ENCODE measurements at places on chromosomes 11 and 22.

- DNase-seq = no peak
Measured at GRCh38 chr11:7591107-7591894, 77.5 kb downstream of the PPFIBP2 start.

- no peak for DNase-seq
Measured at GRCh38 chr11:116334596-116334995, 438.2 kb downstream of the BUD13 start.

- DNase-seq = no peak
Measured at GRCh38 chr22:50272044-50272802, 2.0 kb upstream of the MAPK11 start.

DNA sequence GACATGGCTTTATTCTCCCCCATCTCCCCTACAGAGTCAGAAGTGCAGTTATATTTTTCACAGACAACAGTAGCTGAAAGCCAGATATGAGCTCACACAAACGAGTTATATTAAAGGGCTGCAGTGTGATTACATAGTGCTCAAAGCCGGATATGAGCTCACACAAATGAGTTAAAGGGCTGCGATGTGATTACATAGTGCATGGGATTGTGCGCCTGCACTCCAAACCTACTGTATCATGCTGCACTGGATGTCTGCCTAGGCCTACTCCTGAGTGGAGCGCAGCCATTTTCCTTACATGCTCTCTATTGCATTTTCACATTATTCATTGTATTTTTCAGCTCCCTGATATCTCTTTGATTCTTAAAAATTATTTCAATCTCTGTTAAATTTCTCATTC is 414.6 kb upstream of the LARGE1 start:
- no peak for DNase-seq

- no peak for DNase-seq
Measured at GRCh38 chr22:35615156-35615555, 2.0 kb downstream of the MB start.

DNA sequence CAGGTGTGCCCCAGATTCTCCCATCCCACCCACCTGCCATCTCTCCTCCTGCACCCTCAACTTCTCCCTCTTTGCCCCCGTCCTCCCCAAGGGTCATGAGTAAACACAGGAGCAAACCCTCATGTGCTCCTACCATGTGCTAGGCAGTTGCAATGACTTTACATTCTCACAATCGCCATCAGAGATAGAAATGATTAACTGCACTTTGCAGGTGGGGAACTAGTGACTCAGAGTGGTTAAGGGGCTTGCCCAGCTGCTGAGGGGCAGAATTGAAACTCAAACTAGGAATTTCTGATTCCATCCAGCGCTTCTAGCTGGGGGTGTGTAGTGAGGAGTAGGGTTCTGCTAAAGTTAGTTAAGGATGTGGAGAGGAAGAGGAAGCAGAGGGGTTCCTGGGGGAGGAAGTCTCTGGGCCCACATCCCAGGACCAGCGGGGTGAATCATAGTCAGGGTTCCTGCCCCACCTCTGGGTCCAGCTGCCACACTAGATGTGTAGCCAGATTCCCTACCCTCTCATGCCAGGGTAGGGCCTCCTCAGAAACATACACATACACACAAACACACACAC is 16.0 kb upstream of the PRG2 start:
- no peak for DNase-seq

GRCh38 chr22:25364736-25365241 is 145.3 kb downstream of the CRYBB2 start:
- DNase-seq = no peak

- no peak for DNase-seq
Measured at GRCh38 chr11:78076733-78077403, 2.8 kb downstream of the NDUFC2 start.

DNA sequence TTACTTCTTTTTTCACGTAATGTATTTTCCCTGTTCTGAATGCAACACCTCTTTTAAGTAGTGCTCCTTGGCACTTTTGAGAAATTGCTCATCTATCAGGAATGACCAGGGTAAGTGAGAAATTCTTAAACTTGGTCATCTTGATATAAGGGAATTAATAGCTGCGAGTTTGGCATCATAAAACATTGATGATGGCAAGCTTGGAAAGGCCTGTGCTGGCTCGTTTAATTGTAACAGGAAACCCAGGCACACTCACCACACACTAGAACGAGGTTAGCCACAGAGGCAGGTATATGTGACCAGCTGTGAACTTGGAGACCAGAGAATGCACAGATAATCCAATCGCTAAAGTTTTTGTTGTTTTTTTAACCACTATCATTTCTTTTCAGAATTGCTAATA is 24.3 kb downstream of the FAM118A start:
- no peak for DNase-seq

DNA sequence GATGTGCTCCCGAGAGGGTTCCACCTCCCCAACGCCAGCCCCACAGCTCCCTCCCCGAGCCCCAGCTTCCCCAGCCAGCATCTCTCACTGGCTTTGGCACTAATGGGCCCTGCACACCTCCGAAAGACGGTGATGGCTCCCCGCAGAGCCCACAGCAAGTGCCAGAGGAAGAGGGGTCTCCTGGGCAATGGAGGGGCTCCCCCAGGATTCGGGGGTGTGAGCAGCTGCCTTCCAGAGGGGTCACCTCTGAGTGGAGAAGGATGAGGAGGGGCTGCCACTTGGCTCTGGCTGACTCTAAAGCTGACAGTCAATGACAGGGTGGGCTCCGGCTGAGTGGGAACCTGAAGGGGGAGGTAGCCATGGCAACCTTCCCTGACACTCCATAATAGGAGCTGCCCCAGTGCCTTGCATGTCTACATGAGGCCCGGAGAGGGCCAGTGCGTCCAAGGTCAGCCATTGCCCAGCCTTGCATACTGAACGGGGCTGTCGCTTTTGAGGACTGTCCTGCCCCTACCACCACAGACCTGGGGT is 98.6 kb upstream of the SYT13 start:
- DNase-seq = no peak

DNA sequence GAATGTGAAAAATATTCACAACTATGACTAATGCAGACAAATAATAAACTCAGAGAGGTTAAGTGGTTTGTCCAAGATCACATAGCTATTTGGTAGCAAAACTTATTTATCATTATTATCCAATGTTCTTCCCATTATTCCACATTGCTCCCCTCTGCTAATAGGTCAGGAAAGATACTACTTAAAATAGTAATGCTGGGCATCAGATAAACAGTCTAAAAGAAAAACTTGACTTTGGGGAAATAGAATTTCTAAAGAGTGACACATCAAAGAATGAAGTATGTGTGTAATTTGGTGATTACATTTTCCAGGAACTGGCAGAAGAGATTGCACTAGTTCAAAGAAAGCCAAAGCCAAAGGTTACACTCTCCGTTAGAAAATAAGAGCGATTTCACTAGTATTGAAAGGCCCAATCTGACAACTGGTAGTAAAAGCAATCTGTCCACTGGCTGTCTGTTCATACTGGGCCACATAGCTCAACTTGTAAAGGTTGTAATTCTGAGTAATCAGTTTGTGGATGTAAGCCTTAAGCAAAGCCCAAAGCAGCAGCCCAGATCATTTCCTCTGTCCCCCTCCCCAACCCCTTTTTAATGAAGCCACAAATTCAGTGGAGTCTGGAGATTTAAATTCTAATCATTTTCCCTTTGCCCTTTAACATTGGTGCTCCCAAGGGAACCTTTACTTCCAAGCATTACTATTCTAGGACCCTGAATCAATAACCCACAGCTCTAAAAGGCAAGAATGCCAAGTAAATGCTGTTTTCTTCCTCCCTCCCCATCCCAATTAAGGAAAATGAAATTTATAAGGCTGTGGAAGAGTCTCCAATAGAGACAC is 283.5 kb downstream of the TTC28 start:
- DNase-seq = no peak

DNA sequence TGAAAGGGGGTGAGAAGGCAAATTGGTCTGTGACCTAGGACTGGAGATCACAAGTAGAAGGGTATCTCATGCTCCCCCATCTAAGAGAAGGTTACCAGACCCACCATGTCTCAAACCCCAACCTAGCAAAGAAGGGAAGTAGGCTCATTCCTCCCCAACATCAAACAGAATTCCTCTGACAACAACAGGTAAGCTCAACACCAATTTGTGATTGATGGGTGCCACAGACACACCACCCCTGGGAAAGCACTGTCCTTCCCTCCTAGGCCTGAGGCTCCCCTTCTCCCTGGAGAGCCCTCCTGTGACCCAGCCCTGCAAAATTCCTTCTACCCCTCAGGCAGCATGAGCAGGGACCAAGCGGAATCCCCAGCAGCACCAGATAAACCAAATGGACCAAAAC is 154.3 kb downstream of the BUD13 start:
- no peak for DNase-seq

- no peak for DNase-seq
Measured at GRCh38 chr11:88310246-88310645, 27.3 kb downstream of the CTSC start.

GRCh38 chr11:66281776-66282467 is 3.9 kb downstream of the CNIH2 start:
- DNase-seq = no peak

- DNase-seq = no peak
Measured at GRCh38 chr11:126628790-126629621, 273.5 kb downstream of the ST3GAL4 start.

GRCh38 chr11:106156290-106156937 is 79.0 kb downstream of the AASDHPPT start:
- no peak for DNase-seq

GRCh38 chr22:32336121-32336603 is 21.5 kb upstream of the RFPL3 start:
- no peak for DNase-seq

DNA sequence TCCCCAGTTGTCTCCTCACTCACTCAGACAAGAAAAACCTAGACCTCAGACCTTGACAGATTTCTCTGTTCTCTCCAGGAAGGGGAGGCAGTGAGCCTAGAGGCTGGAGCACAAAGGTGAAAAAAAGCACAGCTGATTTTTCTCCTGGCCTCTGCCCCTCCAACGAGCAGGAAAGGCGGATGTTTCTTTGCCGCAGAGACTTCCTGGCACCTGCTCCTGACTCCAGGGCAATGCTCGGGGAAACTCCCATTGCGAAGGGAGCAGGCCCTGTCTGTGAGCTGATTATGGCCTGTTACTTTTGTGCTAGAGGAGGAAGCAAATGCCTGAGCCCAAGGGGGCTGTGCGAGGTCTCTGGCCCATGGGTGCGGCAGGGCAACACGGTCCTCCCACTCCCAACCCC is 25.4 kb downstream of the MS4A10 start:
- no peak for DNase-seq

- no peak for DNase-seq
Measured at GRCh38 chr11:61150706-61151544, 10.3 kb downstream of the VPS37C start.

- DNase-seq = no peak
Measured at GRCh38 chr11:105857728-105858127, 164.3 kb downstream of the MSANTD4 start.

GRCh38 chr11:23974051-23974450 is 522.8 kb upstream of the LUZP2 start:
- DNase-seq = no peak

- no peak for DNase-seq
Measured at GRCh38 chr22:49010901-49011300, 816.8 kb downstream of the BRD1 start.

GRCh38 chr11:70306586-70307033 is 36.1 kb downstream of the PPFIA1 start:
- no peak for DNase-seq

DNA sequence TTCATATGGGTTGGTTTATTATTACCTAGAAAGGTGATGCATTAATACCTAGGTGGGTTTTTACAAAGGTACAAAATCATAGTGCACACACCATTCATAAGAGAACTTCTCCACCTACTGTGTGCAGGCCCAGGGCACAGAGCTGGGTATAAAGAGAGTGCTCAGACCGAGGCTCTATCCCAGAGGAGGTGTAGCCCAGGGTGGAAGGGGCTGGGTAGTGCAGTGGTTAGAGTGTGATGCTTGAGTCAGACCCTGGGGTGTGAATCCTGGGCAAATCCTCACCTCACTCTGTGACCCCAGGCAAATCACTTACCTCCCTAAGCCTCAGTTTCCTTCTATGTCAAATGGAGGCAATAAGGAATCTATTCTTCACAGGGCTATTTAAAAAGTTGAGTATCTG is 32.2 kb downstream of the PARVG start:
- DNase-seq = no peak

DNA sequence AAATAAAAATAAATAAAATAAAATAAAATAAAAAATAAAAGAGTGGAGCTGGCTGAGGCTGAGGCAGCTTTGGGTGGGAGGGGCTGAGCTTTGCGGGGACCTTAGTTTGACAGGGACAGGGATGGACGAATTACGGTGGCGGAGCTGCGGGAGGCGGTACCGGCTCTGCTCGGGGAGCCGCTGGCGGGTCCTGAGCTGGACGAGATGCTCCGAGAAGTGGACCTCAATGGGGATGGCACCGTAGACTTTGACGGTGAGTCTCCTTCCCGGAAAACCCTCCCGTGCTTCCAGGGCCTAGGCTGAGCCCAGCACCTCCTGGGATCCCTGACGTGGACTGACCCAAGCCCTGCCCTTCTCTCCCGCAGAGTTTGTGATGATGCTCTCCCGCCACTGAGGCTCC is 3.1 kb downstream of the CABP4 start:
- no peak for DNase-seq

DNA sequence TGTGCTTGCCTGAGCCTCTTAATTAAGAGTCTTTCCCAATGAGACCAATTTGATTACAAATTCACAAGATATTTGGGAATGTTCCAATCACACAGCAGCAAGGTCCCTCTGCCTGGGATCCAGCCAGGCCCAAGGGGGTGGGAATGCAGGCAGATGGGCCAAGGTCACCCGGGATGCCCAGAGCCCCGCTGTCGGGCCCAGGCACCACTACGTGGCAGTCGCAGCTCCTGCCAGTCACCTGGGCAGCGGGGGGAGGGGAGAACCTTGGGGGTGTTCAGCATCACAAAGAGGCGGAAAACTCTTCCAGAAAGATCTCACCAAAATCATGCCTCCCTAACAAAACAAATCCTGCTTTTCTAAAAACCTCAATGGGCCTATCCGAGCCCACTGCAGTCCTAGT is 30.9 kb downstream of the PPM1F start:
- no peak for DNase-seq

DNA sequence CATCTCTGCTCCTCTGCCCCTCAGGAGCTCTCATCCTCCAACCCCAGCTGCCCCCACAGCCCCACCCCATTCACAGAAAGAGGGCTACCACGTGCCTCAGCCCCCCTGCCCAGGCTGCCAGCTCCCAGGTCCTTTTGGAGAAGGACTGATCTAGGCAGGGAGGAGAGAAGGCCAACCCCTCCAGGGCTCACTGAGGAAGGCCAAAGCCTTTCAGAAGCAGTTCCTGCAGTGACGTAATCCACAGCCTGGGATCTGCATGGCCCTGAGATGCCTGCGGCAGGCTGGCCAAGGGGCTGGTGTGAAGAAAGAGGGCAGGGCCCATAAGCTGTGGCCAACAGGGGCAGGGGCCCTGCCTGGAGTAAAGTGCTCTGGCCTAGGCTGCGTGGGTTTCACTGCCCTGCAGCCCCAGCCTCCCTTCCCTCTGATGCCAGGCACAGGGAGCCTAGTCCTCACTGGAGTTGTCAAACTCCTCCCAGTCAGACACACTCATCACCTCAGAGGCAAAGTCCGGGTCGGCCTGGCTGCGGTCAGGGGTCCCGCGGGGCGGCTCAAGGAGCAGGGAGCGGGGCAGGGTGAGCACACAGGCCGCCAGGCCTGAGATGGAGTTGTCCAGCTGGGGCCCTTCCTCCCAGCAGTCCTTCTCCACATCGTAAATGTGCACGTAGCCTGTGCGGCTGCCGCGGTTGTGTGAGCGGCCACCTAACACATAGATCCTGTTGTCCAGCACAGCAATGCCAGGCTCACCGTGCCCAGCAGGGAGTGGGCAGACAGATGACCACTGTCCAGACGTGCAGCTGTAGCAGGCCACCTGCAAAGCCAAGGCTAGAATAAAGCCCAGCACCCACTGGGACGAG is 4.2 kb upstream of the SCARF2 start:
- DNase-seq = no peak
